GM04503 (cell line): ENCODE measurements at places on chromosomes 7 and 10.

GRCh38 chr10:33165911-33166310 is 168.6 kb downstream of the NRP1 start:
- no peak for DNase-seq

- DNase-seq: no peak
These were observed 882 bp downstream of the ZNF282 start for GRCh38 chr7:149196151-149196704.

DNA sequence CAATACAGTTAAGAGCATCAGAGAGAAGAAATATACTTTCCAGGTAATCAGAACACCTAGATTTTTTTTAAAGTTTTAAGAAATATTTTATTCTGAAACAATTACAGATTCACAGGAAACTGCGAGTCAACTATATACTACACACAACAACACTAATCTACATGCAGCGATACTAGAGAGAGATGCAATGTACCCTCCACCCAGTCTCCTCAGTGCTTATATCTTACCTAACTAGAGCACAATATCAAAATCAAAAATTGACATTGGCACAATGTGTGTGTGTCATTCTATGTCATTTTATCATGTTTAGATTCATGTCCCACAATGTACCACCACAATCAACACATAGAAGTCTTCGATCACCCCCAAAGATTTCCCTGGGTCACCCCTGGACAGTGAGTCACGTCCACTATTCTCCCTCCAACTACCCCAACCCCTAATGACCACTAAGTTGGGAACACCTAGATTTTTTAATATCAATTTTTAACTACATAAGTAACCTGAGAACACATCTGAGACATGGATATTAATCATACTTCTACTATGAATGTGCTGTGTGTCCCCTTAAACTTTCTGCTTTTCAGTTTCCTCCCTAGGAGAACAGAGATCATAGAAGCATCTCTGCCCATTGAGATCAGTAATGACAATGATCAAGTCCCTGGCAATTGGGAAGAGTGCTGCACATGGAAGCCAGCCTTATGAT is 86.5 kb downstream of the GSAP start:
- no peak for DNase-seq

DNA sequence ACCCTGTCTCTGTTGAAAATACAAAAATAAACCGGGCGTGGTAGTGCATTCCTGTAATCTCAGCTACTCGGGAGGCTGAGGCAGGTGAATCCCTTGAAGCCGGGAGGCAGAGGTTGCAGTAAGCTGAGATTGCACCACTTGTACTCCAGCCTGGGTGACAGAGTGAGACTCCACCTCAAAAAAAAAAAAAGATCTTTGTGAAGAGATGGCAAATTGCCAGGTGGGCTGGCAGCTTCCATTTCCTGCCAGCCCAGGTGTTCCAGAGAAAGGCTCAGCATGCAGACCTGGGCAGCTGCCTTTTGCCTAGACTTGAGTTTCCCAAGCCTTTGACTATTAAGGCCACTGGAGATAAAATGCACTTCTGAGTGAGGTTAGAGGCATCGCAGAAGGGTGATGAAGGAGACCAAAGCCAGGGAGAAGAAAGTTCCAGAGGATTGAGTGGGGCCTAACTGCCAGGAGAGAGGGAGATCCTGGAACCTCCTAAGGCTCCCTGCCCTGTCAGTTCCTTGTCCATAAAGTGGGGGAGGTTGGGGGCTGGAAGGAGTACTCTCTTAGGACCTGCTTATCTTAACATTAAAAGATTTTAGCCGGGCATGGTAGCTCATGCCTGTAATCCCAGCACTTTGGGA is 10.0 kb upstream of the DDIT4 start:
- no peak for DNase-seq

DNA sequence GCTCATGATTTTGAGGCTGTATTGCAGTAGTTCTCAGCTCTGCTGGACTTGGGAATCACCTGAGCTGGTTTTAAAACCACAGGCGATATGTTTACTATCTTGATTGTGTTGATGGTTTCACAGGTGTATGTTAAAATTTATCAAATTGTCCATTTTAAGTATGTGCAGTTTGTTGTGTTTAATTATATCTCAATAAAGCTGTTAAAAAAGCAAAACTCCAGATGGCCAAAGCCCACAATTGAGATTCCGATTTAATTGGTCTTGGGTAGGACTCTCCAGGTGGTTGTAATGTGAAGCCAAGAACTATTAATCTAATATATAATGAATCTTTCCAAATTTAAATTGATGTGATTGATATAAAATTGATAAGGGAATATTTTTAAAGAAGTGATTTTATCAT is 48.6 kb downstream of the NRCAM start:
- DNase-seq: no peak

- DNase-seq: peak; percentile 57
These were observed 11.0 kb downstream of the RHBDD2 start for GRCh38 chr7:75889826-75890225.

DNA sequence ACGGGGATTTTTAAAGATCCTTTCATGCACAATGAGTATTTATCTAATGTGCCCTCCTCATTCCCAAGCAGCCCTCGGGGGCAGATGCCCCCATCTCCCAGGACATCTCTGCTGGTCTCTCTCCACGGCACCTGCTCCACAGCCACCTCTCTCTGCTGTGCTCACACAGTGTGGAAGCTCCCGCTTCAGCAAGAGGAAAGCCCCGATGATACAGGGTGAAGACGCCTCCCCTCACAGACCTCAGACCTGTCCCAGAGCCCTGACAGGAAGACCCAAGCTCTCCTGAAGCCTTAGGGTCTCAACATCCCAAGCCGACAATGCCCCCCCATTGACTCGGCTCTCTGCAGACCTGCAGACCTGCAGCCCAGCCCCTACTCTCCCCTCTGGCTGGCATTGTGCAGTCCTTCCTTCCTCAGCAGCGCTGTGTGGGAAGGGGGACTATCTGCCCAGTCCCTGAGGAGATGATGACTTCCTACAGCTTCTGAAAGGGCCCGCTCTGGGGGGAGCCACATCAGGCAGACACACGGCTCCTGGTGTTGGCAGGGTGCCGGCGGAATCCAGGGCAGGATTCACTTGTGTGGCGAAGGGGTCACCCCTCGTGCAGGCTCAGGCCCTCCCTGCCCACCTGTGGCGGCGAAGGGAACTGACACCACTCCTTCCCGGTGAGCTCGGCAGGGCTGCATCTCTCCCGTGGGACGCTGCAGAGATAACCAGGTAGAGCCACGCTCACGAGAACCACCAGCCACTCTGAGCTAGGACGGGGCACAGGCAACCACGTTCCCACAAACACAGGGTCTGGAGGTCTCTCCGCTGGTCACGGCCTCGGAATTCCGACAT is 61.8 kb downstream of the PTPRN2 start:
- DNase-seq: no peak

DNA sequence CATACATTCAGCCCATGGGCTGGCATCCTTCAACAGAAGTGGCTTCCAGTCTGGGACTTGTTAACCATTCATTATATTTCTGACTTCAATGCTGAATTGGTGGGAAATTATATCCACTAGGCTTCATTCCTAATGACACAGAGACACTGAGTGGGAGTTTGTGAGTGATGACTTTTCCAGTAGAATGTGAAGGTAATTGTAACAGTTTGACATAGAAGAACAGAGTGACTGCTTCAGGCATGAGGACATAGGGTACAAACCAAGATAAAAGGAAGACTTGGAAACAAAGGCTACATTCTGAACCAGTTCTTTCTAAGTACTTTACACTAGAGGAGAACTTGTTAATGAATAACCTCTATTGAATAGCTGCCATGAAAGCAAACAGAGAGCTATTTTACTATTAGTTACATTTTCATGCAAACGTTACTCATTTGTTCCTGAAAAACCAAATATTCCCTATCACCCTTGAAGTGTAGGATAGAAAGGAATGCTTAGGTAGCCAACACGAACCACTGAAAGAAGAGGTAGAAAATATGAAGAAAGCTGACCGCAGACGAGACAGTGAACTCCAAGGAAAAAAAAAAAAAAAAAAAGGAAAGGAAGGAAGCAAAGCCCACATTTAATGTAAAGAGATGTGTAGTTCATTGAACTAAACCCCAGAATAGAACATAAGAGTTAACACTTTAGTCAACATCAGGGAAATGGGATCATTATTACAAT is 237.0 kb upstream of the SEMA3C start:
- no peak for DNase-seq

DNA sequence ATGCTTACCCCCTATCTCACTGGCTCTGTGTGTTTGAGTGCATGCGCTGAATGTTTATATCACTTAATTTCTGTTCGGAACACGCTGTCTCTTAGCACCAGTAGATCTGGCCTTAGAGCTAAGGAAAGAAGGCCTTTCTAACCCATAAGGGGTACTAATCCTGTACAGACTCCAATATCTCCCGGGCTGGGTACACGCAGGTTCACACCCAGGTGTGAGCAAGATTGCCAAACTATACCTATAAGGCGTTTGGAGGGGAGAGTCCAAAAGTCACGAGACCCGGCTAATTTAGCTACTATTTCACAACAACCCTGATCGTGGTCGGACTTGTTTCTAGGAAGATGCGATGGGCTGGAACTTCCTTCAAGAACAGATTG is 727 bp upstream of the PDSS1 start:
- DNase-seq: no peak

DNA sequence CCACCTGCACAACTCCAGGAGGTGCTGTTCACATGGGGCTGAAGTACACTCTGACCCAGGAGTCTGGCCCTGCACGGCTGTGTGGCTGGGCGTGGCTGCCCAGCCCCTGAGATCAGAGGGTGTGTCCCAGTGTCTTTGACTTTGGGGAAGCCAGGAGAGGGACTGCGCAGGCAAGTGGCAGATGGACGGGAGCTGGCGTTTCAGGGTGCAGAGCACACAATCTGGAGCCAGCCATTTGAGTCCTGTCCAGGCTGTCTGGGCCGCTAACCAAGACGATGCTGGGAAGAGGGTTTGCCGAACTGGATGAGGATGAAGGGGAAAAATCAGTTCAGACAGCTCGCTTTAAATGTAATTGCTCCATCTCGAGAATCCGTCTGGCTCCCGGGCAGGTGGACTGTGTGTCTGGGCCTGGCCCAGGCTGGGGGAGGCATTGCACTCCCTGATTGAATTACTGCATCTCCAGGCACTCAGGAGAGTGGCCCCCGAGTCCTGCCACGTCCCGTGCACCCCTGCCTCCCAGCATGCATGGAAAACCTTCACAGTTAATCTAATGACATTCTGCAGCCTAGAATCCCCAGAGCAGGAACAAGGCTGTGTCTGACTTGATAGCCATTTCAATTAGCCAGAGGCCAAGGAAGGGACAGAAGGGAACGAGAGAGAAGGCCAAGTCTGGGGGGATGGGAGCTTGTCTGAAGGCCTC is 120.8 kb upstream of the NANOS1 start:
- DNase-seq: no peak

- no peak for DNase-seq
These were observed 163.7 kb upstream of the AHR start for GRCh38 chr7:17134786-17135185.

DNA sequence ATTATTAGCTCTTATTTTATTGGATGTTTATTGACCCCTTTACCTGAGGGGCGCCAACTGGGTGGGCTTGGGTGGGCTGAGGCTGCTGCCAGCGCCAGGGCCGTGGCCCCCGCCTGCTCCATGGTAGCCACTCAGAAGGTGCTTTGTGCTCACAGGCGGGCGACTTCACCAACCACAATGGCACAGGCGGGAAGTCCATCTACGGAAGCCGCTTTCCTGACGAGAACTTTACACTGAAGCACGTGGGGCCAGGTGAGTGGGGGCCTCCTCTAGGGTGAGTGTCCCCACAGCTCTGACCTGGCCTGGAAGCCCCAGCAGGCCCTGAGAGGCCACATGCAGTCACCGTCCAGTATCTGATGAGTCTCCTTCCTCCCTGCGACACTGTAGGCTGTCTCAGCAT is 4.1 kb downstream of the PPIF start:
- no peak for DNase-seq

- no peak for DNase-seq
These were observed 350.9 kb upstream of the LRGUK start for GRCh38 chr7:133776266-133776665.

- DNase-seq: no peak
These were observed 13.1 kb upstream of the CPA1 start for GRCh38 chr7:130367088-130367755.

DNA sequence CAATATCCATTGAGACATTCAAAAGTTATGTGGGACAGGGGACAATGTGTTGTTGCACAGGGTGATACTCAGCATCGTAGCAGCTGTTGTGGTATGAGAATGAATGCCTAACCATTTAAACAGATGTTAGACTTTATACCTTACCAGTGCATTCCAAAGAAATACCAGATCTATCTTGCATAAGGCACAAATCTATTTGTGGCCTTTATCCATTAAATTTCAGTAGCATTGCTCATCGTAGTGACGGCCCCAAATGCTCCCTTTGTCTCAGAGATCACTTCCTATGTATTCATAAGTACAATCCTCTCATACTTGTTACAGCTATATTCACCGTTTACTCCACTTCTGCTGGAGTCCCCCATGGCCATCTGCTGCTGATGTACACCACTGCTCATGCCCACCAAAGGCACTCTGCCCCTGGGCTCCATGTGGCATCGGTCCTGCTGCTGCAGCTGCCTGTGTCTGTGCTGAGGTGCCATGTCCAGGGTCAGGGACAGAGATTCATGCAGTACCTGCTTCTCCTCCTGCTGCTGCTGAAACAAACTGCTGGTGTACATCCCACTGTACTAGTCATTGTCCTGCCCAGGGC is 96.3 kb downstream of the CPED1 start:
- DNase-seq: peak; percentile 90

DNA sequence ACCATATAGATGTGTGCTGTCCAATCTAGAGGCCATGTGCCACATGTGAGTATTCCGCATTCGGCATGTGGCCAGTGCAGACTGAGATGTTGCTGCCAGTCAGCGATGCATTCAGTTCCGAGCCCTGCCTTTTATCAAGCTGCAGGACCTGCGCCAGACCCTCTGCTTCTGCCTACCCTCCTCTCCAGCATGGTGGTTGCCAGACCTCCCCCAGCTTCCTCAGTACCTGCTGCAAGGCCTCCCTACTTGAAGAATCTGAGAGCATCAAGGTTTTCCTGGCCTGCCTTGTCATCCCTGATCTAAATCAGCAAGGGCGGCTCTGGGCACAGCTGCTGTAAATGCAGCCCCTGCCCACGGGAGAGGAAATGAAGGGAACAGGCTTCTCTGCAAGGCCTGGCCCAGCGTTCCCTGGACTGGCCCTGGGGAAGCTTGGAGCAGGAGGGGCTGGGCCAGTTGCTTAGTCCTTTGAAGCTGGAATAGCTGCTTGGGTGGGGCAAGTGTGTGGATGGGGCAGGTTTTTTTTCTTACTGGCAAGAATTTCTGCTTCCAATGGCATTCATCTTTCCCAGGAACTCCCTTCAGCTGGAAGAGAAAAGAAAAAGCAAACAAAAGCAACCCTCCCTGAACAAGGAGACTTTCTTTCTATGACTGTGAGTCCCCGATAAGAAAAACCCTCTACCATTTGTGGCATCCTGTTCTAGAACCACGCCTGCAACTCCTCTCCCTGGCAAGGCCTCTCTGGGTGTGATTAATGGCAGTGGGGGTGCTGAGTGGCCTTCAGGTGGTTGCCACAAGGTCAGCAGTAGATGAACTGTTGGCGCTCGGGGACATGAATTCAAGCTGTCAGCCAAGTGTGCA is 93.0 kb downstream of the NHLRC2 start:
- DNase-seq: no peak

- peak; percentile 44 for DNase-seq
These were observed 2.2 kb downstream of the GLUD1 start for GRCh38 chr10:87092376-87092860.

- DNase-seq: no peak
These were observed 18.9 kb upstream of the PRSS37 start for GRCh38 chr7:141860207-141860606.

GRCh38 chr10:133163889-133164815 is 4.1 kb downstream of the KNDC1 start:
- no peak for DNase-seq

- no peak for DNase-seq
These were observed 104.0 kb downstream of the JAZF1 start for GRCh38 chr7:28076423-28077200.

GRCh38 chr7:47258798-47259197 is 323.1 kb downstream of the TNS3 start:
- no peak for DNase-seq
